H54 (cell line): ENCODE measurements at places on chromosomes 7 and 10.

- DNase-seq: no peak
Measured at GRCh38 chr7:37201876-37202198, 246.8 kb downstream of the ELMO1 start.

- peak; percentile 94 for DNase-seq
Measured at GRCh38 chr10:11793762-11794479, 29.2 kb upstream of the PROSER2 start.

DNA sequence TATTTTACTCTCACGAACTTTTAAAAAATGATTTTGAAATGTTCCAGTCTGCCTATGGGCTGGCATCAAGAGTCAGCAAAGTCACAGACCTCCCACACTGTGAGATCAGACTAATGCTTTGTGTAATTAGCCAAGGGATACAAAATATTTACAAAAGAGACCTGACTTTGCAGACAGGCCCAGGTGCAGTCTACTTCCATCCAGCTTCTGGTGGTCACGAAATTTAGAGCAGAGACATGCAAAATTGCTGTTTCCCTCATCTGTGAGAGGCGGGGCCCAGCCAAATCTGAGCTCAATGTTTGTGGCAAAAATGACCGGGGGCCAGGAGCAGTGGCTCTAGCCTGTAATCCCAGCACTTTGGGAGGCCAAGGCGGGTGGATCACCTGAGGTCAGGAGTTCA, 82.5 kb upstream of the PITRM1 start:
- no peak for DNase-seq

GRCh38 chr10:314381-314780, 179.1 kb downstream of the ZMYND11 start:
- DNase-seq: no peak

DNA sequence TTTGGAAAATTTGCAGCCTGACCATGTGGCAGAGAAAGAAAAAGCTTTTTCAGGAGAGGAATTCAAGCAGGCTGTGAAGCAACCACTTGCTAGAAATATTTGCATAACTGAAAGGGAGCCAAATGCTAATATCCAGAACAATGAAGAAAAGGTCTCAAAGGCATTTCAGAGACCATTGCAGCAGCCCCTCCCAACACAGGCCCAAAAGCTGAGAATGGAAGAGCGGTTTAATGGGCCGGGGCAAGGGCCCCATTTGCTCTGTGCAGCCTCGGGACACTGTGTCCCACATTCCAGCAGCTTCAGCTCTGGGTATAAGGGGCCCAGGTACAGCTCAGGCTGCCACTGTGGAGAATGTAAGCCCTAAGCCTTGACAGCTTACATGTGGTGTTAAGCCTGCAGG, 918.1 kb upstream of the POT1 start:
- DNase-seq: no peak
